Islet precursor cell (in vitro differentiated cells): ENCODE measurements at places on chromosomes 6 and 20.

- no peak for DNase-seq
Measured at GRCh38 chr20:47612670-47613069, 111.0 kb downstream of the NCOA3 start.

- DNase-seq, result no peak
Measured at GRCh38 chr20:46034039-46034438, 5.0 kb downstream of the SLC12A5 start.

DNA sequence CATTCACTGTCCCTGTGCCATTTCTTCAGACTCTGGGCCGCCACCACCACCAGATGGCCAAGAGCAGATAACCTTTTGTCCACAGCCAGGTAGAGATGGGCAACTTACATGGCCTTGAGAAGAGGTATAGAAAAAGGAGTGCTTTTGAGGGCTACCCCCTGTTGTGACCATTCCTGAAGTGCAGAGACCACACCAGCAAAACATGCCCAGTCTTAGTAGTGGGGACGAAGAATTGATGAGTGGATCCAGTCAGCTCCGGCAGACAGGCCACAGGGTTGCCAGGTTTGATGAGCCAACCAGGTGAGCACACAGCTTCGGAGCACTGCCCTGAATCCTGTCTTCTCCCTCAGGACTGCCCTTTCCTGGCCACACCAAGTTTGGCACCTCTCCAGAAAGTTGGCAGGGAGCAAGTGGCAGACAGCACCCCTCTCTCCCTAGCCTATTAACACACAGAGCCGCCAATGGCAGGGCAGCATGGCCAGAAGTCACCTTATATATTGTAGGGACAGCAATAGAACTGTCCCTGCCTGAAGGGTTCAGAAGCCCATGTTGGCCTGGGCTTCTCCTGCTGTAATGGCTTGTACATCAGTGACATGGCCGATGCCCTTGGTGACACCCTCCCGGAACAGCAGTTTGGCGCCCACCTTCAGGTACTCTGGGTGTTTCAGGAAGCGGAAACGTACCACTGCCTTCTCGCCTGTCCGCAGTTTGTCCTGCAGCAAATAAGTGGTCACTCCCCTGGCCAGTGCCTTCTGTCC, 7.8 kb downstream of the GTPBP2 start:
- DNase-seq, result no peak

- DNase-seq, result no peak
Measured at GRCh38 chr6:36631326-36632011, 37.3 kb downstream of the SRSF3 start.

- DNase-seq, result no peak
Measured at GRCh38 chr6:72649032-72649984, 27.4 kb downstream of the KCNQ5 start.

- no peak for DNase-seq
Measured at GRCh38 chr6:6986344-6986743, 121.4 kb upstream of the RREB1 start.

DNA sequence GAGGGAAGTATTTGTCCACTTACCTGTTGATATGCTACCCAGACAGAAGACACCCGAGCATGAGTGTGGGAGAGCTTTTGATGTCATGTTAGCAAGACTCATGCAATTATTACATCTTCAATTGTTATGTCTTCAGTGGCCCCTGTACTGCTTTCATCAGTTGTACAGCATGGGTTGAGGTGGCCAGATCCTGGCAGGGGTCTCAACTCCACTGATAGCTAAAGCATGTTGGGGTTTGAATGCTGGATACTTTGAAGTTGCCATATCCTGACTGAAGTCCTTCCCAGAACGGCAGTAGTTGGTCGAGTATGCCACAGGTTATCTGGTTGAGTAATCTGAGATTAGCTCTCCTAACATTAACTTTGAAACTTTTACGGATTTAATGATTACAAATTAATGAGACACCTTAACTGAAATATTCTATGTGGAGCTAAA, 46.7 kb downstream of the LRRN4 start:
- no peak for DNase-seq

- DNase-seq, result no peak
Measured at GRCh38 chr6:3690506-3690905, 61.0 kb downstream of the PXDC1 start.

GRCh38 chr6:43433148-43433547, 5.8 kb downstream of the ABCC10 start:
- DNase-seq, result no peak

GRCh38 chr6:152071318-152071717, 263.8 kb downstream of the ESR1 start:
- DNase-seq, result no peak

GRCh38 chr6:48490658-48491057, 379.7 kb upstream of the PTCHD4 start:
- DNase-seq, result no peak

GRCh38 chr6:129748212-129748900, 38.4 kb upstream of the ARHGAP18 start:
- DNase-seq, result peak; percentile 78

- no peak for DNase-seq
Measured at GRCh38 chr6:63246581-63246980, 35.3 kb downstream of the FKBP1C start.

- no peak for DNase-seq
Measured at GRCh38 chr20:41318271-41318649, 729 bp upstream of the ZHX3 start.

GRCh38 chr6:4401408-4402368, 266.3 kb upstream of the ECI2 start:
- no peak for DNase-seq

DNA sequence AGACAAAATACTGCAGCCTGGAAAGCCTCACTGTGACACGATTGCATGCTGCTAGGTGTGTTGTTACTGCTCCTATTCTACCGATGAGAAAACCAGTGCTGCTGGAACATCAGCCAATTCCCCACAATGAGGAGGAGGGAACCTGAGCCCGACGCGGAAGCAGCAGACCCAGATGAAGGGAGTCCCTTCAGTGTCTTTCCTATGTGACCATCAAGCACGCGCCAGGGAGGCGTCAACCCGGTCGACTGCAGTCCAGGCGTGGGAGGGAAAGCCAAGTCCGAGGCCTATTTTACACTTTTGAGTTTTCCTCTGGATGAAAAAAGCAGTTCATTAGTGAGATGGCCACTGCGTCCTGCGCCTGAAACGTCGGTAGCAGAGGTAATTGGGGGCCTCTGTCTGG, 63.3 kb downstream of the STK35 start:
- DNase-seq, result peak; percentile 45

DNA sequence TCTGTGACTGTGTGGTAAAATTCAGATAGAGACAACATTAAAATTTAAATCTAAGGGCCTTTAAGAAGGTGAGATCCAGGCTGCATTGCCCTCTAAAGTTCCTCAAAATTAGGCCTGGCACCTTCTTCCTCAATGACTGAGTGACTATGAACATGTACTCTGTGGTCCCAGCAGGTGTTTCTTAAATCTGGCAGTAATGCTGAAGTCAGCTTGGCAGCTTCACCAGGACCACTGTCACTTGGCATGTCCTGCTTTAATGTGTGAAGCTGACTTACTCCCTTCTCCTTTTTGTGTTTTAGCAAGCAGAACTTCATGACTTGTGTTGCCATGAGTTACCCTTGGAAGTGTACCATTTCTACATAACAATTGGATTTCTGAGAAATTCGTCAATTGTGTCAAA, 141.7 kb downstream of the NKAIN2 start:
- no peak for DNase-seq

DNA sequence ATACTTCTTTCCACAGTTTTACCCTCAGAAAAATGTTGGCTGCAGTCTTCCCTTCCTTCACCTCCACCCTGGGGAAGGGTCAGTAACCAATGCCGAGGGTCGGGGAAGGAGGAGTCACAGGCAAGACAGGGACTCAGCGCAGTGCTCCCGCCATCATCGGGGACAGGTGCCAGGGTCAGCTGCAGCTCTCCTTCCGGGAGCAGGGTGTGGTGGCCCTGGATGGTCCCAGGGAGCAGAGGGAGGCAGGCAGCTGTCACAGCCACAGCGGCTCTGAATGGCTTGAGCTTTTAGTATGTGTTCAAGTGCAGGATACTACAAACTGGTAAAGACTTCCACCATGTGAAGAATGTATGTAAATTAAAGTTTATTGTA, 26.0 kb upstream of the PI16 start:
- DNase-seq, result no peak

- no peak for DNase-seq
Measured at GRCh38 chr6:162156146-162156545, 571.4 kb downstream of the PRKN start.

DNA sequence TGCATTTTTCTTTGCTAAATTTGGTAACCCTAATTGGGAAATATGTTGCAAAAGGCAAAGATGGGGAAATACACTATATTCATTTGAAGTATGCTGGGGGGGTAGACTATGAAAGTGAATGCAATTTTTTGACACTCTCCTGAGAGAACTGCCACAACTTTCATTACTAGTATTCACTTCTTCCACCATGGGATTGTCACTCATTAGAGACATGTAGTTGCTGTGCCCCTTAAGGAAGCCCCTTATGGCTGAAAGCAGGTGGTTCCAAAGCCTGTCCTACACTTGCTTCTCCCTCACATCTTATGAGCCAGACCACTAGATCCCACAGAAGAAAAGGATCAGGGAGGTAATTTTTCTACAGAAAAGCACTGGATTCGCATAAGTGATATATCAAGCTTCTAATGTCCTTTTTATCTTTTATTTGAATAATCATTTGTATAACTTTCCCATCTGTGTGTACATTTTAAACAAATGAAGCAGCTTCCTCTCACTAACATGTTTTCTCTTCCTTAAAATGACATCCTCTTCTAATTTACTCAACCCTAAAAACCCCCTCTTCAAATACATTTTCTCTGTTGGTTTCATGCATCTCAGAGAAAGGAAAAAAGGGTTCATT, 83.8 kb downstream of the GCLC start:
- no peak for DNase-seq

GRCh38 chr20:55333798-55334197, 671.5 kb downstream of the CBLN4 start:
- no peak for DNase-seq

DNA sequence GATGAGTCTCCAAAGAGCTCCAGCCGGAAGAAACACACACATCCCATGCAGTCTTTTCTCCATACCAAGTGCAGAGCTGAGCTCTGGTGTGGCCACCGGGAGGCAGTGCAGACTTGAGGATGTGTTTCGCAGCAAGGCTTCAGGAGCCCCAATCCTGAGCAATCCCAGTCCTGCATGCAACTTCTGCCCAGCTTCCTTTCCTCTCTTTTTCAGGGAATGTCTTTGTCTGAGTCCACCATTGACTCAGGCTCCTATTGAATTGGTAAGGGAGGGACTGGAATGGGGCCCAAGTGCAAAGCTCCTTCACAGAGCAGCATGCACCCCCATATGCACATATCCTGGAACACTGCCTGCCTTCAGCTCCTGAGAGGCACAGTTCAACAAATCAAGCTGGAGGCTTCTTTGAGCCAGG, 50.5 kb upstream of the ASIP start:
- peak; percentile 89 for DNase-seq

GRCh38 chr6:107565165-107565723, 75.3 kb downstream of the SOBP start:
- no peak for DNase-seq

- no peak for DNase-seq
Measured at GRCh38 chr6:169962604-169963469, 211.4 kb downstream of the ERMARD start.

DNA sequence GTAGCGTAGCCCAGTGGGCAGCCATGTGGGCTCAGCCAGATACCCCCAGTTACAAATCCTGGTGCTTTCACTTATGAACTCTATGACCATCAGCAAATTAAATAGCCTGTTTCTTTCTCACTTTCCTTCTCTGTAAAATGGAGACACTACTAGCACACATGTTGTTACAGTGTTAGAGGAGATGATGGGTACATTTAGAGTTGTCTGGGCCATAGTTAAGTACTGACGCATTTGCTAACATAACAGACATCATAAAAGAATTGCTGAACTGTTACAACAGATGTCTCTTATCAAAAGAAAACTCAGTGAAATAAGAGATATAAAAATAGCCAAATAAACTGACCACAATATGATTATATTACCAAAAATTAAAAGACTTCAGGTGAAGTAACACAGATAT, 69.9 kb upstream of the DOK5 start:
- no peak for DNase-seq

DNA sequence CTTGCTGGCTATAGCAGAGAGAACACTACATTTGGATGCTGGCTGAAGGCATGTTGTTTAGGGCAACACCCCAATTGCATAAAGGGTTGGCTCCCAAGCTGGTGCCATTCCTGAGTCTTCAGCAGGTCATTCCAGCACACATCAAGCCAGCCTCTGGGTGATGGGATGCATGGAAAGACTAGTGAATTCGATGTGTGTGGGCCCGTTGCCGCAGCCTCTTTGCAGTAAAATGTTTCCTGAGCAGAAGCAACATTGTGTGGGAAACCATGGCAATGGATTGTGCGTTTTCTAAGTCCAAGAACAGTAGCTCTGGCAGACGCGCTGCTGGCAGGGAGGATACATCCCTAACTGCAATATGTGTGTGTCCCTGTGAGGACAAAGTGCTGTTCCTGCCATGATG, 142.4 kb upstream of the SLC24A3 start:
- no peak for DNase-seq

DNA sequence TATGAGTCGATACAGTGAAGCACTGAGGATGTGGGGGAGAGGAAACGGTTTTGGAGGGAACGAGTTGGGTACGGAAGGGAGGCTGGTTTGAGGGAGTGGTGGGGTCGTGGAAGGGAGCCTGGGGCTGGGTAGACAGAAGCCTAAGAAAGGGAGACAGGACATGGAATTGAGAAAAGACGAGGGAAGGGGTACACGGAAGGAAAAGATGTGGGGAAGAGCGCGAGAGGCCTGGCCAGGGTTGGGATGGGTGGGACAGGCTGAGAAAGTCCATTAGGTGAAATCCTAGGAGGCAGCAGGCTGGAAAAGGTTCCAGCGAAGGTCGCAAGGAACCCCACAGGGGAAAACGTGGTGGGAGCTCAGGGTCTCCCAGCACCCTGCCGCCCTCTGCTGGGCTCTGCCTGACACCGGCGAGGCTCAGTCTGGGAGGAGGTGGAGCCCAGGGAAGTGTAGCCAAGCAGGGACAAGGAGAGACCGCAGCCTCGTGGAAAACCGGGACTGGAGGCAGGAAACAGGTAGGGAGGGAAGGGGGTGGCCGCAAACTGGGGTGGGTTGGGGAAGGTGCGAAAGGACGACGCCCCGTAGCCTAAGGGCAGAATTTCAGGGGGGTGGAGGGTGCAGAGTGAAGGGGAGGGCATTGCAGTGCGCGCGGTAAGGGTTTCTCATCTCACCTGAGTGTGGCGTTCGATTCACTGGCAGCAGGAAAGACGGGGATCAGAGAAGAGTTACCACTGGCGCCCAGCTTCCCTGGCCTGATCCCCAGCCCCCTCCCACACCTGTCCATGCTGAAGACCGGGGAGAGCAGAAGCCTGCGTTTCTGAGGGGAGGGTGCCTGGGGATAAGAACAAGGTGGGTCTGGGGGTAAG, 4.3 kb downstream of the GABBR1 start:
- peak; percentile 98 for DNase-seq

GRCh38 chr6:135438907-135439535, 58.5 kb downstream of the AHI1 start:
- no peak for DNase-seq

DNA sequence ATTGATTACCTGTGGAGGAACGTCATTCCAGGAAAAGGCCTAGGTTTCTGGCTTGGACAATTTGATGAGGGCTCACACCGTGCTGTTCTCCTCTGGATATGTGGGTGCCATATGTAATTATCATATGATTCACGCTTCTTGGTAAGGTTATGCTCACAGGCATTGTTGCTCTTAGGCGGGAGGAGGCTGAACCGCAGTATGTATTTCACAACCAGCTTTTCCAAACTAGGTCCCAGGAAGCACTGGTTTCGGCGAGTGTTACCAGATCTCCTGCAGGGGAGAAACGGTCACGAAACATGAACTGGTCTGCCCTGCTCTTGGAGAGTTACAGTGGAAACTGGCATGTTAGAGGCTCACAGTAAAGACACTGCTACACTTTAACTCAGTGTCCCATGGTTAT, 793 bp upstream of the FAM50B start:
- no peak for DNase-seq
